ENCODE measurements at places on chromosomes 11 and 22.

DNA sequence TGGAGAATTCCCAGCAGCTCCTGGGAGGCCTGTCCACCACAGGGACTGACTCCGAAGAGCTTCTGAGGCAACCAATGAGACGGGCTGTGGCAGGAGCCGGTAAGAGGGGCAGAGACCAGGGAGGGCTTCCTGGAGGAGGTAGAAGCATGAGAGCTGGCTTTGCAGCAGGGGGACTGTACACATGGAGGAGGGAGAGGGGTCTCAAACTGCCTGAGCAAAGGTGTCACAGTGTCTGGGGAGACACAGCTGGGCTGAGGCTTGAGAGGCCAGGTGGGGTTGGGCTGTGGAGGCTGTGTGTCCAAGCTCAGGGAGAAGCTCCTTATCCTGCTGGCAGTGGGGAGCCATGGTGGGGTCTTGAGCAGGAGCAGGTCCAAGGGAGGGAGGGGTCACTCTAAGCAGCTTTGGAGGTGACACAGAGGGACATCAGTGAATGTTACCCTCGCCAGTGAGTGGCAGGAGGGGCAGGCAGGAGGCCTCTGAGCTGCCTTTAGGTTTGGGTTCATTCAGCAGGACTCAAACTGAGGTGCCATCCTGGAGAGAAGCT lies 4.6 kb upstream of the RHOD start:
- no peak for DNase-seq

DNA sequence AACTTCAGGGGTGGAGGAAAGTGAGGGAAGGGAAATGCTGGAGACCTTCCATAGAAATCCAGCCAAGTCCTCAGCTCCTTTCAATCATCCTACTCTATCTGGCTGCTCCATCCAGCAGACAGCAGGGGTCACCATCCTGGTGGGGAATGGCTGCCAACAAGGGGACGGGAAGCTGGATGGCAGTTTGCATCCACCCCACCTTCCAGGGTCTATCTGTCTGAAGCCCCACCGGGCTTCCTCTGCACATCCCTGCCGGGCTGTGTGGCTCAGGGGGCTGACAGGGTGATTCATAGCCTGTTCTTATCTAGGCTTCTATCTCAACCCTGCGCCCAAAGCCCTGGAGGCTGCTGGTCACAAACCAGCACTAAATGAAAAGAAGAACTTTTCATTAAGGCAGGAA lies 1.1 kb downstream of the SYTL2 start:
- peak; percentile 47 for DNase-seq

GRCh38 chr22:39130892-39131855 lies 21.3 kb downstream of the CBX7 start:
- no peak for DNase-seq

DNA sequence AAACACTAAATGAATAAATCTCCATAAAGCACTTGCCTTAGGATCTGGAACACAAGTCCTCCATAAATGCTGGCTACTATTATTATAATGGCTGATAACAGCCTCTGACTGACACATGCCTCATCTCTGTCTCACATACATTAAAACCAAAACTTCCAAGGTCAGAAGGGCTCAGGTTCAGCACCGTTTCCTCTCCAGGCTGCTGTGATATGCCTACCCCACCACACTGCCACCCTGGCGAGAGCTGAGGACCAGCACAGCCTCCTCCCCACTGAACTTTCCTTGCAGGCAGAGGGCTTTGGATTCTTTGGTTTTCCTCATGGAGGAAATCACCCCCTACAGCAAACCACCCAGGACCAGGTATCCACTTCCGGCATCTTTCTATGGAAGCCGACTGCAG lies 112.8 kb downstream of the ABTB2 start:
- no peak for DNase-seq

DNA sequence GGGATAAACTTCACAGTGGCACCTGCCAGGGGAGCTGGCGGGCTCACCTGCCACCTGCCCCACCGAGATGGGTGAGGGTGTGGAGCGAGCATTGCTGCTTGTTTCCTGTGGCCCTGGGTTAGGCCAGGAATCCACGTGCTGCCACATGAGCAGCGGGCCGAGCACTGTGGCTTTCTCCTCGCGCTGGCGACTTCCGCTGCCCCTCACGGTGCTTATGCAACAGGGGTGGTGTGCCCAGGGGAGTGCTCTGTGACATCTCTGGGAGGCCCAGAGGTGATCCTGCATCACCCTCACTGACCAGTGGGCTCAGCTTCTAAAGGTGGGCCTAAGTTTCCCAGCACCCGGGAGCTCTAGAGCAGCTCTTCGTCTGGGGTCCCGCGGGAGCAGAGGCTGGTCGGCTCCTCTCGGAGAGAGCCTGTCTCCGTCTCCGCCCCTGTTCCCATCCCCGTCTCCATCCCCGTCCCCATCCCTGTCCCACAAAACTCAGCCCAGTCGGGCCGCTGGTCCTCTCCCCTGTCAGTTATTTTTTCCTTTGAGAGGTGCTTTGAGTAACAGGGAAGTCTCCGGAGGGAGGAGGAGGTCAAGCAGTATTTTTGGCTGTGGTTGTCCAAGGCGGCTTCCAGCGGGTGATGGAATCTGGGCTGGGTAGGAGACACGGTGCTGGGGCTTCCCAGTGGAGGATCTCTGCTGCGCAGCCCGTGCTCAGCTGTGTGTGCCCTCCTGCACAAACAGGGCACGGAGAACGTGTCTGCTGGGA lies 42.5 kb downstream of the AP2A2 start:
- DNase-seq: no peak

GRCh38 chr11:61079416-61080150 lies 22.7 kb upstream of the CD5 start:
- peak; percentile 45 for DNase-seq

- DNase-seq: no peak
Observed at GRCh38 chr22:37657590-37658132, 862 bp upstream of the PDXP start.

DNA sequence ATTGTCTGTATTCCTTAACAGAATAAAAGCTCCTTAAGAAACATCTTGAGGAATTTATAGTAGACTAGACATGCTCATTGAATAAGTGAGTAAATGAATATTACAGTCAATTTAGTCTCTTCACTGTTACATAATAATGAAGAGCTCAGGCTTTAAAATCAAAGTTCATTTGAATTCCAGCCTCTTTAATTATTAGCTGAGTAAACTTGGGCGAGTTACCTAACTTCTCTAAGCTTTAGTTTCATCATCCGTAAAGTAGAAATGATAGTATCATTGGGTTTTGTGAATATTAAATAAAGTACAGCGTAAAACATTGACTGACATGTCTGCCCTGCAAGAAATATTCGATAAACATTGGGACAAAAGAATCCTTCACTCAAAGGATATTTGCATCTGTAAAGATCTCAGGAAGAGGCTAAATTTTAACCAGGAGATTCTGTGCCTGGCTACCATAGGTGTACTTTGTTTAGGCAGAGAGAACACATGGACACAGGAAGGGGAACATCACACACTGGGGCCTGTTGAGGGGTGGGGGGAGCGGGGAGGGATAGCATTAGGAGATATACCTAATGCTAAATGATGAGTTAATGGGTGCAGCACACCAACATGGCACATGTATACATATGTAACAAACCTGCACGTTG lies 15.2 kb upstream of the BBOX1 start:
- DNase-seq: no peak

GRCh38 chr11:76674517-76675400 lies 4.2 kb upstream of the LRRC32 start:
- DNase-seq: no peak

DNA sequence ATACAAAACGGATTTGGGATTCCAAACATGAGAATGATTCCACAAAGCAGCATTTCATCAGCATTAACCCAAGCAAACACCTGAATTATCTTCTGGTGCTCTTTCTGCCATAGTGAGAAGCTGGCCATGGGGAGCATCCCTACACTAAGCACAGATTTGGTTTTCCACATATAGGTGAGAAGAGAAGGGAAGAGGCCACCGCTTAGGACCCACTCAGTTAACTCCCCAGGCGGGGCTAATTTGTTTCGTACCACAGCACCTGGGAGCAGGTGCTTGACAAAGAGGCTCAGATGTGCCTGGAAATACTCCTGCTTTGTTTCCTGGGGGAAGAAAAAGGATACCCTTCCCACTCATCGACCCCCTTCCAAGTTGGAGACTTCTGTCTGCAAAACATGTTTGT lies 64.2 kb downstream of the RAB30 start:
- DNase-seq: no peak

- DNase-seq: no peak
Observed at GRCh38 chr11:32884770-32885384, 7.7 kb upstream of the QSER1 start.

DNA sequence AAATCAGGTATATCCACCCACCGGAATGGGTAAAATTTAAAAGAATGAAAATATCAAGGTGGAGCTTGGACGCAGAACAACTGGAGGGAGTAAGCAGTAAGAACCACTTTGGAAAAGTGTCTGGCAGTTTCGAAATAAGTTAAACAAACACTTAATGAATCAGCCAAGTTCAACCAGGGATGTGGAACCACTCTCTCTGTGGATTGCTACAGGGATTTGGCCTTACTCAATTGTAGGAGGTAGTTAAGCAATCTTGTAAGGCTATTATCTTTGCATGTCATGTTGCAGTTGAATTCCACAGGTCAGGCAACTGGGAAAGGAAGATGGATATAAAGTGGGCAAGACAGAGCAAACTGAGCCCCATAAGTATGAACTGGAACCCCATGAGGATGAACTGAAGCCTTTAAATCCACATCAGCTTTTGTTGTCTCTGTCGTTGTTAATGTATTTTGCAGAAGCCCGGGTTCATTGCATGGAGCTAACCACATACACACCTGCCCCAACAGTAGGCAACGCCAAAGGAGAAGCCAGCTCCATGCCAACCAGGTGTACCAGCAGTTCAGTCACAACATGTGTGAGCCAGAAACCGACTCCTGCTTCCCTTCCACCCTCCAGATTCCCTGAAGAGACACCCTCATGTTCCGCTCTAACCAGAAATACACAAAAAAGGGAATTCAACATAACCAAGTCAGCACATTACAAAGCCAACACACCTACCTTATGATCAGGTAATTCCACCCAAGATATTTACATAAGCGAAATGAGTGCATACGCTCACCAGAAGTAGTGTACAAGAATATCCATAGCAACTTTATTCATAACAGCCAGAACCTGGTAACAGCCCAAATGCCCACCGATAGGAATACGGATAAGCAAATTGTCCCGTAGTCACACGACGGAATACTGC lies 8.0 kb upstream of the SLC43A3 start:
- DNase-seq: no peak

DNA sequence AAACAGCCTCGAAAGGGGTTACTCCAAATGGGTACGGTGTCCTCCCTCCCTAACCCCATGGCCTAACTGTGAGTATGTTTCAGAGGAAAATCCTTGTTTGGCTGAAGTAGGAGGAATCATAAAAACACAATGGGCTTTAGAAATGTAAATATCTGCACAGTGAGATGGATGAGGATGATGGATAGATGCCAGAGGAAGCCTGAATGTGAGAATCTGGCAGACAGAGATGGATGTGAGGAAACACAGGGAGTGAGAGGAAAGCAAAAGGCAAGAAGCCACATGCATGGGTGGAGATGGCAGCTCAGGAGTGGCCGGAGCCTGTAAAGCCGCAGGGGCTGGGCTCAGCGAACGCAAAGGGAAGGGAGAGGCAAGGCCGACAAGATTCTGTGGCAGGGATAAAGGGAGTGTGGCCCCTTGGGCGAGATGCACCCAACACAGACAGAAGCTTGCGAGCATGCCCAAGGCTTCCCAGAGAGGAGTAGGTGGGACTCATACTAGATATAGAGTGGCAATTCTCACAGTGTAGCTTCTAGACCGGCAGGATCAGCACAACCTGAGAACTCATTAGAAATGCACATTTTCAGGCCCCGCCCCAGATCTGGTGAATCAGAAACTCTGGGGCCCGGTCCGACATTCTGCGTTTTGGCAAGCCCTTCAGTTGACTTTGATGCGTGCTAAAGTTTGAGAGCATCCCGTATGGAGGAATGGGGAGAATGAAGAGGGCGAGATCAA lies 237.3 kb upstream of the CADM1 start:
- no peak for DNase-seq

DNA sequence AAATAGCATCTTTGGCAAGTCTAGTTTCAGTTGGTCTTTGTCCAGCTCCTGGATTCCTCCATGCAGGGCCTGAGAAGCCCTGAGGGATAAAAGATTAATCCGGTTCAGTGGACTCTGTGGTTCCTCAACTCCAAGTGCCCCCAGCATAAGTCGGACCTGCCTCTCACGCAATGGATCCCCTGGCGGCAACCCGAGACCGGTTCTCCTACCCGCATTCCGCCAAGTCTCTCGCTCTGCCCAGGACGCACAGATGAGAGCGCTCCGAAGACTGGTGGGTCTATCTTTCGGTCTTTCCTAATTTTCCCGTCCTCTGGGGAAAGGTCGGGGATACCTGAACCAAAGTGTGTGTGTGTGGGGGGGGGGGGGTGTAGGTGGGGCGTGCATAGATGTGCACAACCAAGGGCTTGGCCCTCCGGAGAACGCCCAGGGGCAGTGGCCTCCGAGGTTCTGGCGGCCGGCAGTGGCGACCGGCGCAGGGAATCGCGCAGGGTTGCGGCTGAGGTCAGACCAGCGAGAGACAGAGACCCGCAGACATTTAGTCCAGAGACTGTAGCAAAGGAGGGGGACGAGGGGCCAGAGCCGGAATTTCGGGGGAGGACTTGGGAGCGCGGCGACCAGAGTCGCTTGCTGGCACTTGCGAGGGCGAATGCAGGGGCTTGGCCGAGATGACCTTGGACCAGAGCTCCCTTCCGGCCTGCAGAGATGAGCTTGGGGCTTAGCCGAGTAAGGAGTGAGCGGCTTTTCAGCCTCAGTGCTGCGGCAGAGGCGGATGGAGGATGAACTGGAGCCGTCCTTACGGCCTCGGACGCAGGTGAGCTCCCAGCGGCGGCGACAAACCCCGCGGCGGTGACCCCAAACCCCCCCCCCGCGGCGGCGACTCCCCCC lies 712 bp upstream of the SLC2A11 start:
- peak; percentile 21 for DNase-seq

DNA sequence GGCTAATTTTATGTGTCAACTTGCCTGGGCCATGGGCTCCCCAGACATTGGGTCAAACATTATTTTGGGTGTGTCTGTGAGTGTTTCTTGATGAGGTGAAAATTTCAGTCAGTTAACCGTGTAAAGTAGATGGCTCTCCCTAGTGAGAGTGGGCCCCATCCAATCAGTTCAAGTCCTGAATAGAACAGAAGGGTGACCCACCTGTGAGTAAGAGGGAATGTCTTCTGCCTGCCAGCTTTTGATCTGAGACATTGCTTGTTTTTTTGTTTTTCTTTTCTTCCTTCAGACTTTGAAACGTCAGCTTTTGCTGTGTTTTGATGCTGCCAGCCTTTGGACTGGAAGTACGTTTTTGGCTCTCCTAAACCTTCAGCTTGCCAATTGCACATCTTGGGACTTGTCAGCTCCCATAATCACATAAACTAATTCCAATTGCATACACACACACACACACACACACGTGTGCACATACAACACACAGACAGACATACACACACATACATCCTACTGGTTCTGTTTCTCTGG lies 300.1 kb downstream of the CNTN5 start:
- DNase-seq: no peak
